ENCODE measurements at places on chromosomes 5 and 9. TPM values are rescaled to one million over a fixed set of nuclear protein-coding genes. Genes with fewer than 3 reads are reported as not detected.

Gene SLC36A3
- total RNA-seq, result not detected

Gene GLRA1
- total RNA-seq, result not detected

Gene SEC24A
- 12.4 TPM for total RNA-seq

Gene IFNA21
- not detected for total RNA-seq

DNA sequence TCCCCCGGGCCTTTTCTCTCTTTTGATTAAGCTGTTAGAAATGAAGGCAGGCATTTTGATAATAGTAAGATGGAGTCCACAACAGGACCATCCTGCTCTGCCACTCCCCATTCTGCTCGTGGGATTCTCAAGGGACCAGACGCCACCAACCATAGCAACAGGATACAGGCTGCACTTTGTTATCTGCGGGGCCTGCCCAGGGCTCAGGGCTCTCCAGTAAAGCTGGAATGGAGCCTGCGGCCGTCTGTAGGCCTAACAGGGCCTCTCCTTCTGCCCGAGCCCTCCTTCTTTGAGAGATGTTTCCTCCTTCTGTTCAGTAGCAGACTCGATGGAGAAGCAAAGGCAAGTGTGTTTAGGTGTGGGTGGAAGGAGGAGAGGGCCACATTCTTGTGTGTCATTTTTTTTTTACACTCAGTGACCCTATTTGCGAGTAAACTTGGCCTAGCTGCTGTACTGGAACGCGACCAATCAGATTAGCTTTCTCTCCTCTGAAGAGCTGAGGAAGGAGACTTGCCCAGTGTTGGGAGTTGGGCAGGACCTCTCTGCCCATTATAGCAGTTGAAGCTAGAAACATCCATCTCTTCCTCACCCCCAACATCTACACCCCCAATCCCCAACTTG lies 8.9 kb upstream of the EPB41L4B start:
- no peak for DNase-seq

- DNase-seq, result no peak
These were observed 20.7 kb downstream of the GSN start for GRCh38 chr9:121288673-121289025.

- DNase-seq, result no peak
These were observed 57.8 kb downstream of the OLFM1 start for GRCh38 chr9:135145312-135145711.

DNA sequence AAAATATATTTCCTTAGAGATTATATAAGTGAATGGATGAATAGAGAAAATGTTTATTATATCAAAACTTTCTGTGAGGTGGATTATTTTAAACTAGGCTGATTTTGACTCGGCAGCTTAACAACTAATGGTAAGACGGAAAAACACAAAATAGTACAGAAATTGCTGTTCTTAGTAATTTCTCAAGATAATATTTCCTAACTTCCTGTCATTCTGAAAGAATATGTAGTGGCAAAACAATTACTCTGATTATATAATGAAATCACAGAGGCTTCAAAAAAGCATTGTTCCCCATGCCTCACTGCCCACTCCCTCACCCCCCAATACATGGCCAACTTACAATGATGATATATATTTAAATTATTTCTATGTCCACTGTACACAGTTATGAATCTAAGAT lies 85.4 kb downstream of the YTHDC2 start:
- no peak for DNase-seq

- no peak for DNase-seq
These were observed 481.0 kb upstream of the RGMB start for GRCh38 chr5:98292496-98292895.

DNA sequence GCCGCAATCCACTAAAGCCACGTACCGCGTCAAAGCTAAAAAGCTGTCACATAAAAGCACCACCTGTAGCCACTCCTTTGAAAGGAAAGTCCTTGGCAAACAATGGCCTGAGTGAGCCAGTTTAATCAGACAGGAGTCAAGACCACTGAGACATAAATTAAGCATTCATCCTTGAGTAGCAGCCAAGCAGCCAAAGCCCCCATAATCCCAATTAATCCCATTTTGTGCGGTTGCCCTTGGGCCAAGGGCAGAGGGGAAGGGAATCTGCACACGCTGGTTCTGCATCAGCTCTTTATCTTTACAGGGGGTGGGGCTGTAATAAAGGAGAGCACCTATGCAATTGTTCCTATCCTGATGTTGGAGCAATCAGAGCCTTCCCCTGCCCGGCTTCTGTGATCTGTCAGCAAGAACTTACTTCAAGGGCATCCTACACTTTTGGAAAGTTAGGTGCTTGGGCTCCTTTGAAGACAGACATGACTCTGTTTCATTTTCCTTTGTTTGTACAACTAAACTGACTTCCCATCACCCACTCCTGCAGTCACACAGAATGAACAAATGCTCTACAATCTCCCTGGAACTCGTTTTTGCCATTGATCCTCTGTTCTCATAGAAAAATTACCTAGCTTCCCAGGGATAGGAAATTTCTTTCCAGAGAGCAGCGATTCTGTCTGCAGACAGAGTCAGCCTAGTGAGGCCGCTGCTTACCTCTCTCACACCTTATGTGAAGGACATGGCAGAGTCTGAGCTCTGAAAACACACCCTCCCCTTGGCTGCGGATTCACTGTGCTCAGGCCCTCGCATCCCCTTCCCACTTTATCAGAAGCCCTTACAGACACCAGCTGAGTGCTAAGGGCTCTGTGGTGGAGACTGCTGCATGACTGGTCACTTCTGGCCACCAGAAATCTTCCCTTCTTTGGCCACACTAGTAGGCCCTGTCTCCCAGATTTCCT lies 116.2 kb upstream of the TBCA start:
- no peak for DNase-seq

GRCh38 chr9:114031948-114032840 lies 45.9 kb downstream of the AMBP start:
- peak; percentile 44 for DNase-seq

Gene C1QTNF2
- 1.3 TPM for total RNA-seq

Data from cardiac septum (tissue), 1 donor.